ENCODE measurements at places on chromosomes 4 and X. TPM values are rescaled to one million over a fixed set of nuclear protein-coding genes. Genes with fewer than 3 reads are reported as not detected.

- no peak for DNase-seq
Measured at GRCh38 chrX:8748855-8749254, 16.9 kb upstream of the ANOS1 start.

DNA sequence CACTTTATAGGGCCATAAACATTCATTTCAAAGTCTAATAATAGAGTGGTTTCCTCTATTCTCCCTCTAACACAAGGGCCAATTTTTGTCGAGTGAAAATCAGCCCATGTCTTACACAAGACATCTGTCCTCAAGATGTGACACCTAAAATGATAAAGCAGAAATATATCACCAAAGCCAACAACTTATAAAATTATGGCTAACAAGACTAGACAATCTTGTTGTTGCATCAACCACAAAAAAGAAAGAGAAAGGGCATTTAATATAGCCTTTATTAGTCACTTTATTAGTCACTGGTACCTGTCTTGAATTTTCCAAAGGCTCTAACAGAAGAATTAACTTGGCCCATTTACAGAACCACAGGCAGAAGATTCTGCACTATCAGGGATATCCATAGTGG lies 161.6 kb downstream of the SMIM20 start:
- no peak for DNase-seq

GRCh38 chr4:76554630-76555029 lies 119.6 kb downstream of the SHROOM3 start:
- DNase-seq = no peak

Gene SRPX
- 0.24 TPM for total RNA-seq

Data from activated CD4-positive, alpha-beta memory T cell treated with anti-CD3 and anti-CD28 coated beads for 36 hours (primary cell).